SK-N-SH (cell line): ENCODE measurements at places on chromosomes 12 and 14.

DNA sequence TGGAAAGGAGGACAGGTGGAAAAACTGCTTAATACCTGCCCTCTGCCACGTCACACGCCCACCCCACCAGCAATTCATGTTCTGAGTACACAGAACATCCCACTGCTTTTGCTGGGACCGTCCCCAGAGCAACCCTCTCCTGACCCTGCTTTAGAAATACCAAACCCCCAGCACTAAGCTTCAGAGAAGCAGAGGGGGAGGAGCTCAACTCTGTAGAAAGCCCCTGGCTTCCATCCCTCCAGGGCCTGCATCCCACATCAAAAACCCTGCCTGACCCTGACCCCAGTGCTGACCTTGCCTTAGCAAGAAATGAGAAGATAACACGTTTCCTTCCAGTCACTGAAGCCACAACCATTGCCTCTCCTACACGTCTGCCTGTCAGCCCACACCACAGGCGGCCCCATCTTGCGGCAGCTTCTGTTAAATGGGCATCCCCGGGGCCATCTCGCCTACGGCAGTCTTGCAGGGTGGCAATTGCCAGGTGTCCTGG lies 19.7 kb downstream of the VDR start:
- DNase-seq, result no peak

DNA sequence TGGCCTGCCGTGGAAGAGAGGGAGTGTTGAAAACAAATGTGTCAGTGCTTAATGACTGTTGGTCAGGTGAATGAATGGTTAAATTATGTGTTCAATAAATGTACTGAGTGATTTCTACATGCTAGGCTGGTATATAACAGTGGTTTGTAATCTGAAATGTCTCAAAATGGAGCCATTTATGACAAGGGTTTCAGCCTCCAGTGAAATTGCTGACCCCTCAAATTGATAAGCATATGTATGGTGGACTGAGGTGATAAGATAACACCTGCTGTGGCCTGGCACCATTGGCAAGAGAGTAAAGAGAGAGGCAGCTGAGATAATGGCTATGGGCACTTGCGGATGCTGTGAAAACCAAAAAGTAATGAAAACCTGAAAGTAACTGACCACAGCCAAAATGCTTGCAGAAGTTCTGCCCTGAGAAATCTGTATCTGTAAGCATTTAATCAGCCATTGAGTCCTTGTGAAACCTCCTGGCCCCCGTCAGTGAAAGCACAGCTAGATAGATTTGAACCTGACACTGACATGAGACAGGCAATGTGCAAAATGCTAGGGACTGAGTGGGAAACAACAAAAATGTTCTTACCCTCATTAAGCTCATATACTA lies 1.4 kb upstream of the BCAT1 start:
- DNase-seq, result no peak

DNA sequence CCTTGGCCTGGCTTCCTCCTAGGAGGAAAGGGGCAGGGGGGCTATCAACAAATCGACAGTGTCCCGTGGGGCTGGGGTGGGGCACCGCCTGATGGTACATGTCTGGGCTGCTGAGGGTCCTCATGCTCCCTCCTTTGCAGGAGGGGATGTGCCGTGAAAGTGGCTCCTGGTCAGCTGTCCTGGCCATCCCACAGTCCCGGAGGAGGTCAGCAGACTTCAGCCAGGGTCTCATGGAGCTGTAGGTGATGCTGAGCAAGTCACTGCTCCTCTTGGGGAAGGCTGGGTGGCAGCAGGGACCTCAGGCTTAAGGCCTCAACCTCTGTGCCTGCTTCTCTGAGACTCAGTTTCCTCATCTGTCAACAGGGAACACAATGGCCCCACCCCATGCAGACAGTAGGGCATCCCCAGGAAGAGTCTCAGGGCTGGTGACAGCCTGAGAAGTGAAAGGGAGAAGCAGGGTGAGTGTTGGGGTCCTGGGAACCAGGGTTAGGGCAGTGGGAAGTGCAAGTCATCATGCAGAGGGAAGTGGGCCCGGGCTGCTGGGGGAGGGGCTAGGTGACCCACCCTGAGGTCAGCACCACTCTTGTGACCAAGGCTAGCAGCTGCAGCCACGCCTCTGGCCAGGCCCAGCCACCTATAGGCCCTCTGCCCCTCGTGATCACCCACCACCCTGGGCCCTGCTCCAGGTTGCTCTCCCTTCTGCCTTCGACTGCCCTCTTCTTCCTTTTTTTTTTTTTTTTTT lies 4.4 kb upstream of the TNFAIP2 start:
- no peak for DNase-seq

GRCh38 chr12:8780389-8780788 lies 42.0 kb upstream of the A2ML1 start:
- DNase-seq, result peak; percentile 24

GRCh38 chr12:41709463-41710285 lies 435.0 kb downstream of the GXYLT1 start:
- no peak for DNase-seq

DNA sequence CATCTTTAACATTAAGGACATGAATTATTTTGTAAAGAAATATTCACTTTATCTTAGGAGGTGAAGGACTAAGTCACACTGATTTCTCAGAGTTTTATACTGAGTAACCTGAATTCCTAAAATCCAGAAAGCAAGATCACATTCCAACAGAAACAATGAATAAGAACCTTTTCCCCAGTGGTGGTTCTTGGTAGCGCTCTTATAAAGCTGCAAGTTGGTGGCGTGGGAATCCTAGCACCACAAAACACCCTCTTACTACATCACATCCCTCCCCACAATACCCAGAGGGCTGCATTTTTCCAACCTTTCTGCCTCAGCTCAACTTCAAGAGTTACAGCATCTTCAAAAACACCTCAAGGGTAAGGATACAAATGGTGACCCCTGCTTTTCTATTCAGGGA lies 44.0 kb upstream of the SMUG1 start:
- no peak for DNase-seq

DNA sequence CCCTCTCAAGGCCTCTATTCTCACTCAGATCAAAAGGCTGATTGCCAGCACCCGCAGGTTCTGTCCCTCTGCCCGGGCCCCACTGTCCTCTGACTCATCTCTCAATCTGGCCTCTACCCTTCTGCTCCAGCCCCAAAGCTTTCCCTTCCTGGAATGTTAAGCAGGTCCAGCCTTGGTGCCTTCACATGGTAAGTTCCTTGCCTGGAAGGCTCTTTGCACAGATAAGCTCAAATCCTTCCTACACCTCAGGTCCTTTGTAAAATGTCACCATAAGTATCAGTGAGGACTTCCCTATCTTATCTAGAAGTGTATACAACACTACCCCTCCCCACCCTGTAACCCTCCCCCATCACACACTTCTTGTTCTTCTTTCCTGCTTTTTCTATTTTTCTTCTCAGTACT lies 22.2 kb downstream of the LPCAT3 start:
- no peak for DNase-seq

GRCh38 chr12:93530358-93530757 lies 42.1 kb upstream of the SOCS2 start:
- no peak for DNase-seq

DNA sequence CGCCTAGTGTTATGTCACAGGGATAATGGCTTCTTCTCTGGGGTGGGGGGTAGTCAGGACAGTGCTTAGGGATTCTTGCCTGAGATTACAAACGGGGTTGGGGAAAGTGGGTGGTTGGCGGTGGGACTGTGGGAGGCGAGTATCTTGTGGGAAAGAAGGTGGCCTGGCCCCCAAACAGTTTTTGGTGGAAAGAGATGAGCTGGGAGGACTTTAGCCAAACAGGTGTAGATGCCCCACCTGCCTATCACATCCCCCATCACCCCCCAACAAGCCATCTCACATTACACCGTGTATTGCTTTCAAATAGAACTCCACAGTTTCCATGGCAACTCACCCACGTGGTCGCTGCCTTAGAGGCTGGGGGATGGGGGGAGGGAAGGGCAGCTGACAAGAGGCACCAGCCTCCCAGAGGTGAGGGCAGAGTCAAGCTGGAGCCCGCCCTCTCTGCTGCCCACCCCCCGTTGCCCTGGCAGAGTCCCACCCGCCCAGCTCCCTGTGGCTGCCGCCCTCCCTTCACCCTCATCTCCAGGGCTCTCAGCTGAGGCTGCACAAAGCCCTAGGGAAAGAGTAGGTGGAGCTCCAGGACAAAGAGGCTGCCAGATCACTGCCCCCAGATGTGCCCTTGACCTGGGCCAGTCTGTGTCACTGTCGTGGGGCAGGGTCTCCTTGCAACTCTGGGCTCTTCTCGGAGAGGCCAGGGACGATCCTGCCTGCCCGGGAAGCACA lies 98.3 kb downstream of the LRRC74A start:
- peak; percentile 85 for DNase-seq
